Spinal cord (tissue), 10 donors: ENCODE measurements at places on chromosomes 12 and 14.

DNA sequence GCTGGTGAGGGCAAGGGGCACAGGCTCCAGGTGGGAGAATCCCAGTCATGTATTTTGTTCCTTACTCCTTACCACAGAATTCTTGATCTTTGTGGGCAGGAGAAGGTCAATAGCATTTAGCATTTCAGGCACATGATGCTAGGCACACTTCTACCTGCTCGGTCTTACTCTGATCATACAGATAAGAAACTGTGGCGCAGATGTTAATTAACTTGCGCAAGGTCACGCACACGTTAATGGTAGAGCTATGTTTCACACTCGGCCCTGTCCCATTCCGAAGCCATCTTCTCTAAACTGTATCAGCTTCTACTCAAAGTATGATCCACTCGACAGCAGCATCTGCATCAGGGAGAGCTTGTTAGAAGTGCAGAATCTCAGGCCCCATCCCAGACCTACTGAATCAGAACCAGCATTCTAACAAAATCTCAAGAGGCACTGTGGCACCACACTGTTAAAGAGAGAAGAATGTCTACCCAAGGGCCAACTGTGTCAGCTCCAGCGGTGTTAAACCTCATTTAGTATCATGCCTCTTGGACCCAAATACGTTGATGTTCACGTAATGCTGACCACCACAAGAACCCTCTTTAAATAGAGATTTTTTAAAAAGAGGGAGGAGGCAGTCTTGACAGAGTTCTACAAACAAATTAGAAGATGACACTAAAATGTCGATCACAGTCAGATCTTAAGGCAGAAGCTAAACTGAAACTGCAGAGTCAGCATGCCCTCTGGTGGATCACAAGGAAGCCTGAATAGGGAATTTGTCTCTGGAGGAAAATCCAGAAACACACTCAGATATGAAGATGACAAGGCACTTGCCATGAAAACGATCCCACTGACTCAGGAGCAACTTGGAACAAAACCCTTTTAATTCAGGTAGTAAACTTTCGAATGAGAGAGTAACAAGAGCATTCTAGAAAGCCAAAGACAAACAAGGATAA lies 7.3 kb downstream of the STXBP6 start:
- no peak for DNase-seq

GRCh38 chr12:68636268-68636667 lies 25.6 kb downstream of the RAP1B start:
- DNase-seq: no peak

DNA sequence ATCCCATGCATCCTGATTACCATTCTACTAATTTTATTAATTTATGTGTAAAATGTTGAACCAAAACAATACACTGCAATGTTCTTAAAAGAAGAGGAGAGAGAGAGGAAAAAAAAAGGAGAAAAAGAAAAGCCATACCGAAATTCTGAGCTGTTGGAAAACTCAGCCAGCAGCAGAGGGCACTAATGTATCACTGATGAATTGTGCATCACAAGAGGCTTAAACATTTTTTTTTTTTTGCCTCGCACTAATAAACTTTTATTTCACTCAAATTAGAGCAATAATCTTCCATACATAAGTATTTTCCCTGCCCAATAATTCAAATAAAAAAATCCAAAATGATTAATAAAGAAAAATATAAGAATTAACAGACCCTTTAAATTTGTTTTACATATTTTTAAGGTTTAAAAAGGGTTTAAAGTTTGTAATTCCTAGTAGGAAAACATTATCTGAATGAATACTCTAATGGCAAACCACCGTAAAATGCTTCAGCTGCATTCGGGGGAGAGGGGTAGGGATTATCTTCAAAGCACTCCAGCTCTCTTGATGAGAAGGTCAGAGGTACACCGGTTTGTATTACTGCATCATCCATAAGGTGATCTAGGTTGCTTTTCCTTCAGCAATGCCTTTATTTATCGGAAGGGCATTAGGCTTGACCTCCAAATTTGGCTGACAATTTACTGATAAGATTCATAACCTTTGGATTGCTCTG lies 41.9 kb downstream of the ATP23 start:
- DNase-seq: peak; percentile 84

DNA sequence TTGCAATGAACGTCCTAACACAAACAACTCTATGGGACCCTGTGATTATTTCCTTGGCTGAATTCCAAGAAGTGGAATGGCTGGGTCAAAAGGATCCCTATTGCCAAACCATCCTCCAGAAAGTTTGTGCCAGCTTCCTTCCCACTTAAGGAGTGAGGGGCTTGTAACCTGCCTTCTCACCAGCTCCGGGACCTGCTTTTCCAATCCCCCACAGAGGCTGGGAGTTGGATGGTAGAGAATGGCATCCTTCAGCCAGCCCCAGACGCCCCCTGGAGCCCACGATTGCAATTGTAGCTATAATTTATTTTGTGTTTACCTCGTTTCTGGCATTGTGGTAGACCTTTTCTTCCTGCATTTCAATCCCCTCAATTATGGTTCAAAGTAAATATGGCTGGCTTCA lies 9.7 kb upstream of the ZDHHC22 start:
- DNase-seq: peak; percentile 76

GRCh38 chr12:31597066-31597465 lies 6.1 kb upstream of the DENND5B start:
- DNase-seq: no peak

DNA sequence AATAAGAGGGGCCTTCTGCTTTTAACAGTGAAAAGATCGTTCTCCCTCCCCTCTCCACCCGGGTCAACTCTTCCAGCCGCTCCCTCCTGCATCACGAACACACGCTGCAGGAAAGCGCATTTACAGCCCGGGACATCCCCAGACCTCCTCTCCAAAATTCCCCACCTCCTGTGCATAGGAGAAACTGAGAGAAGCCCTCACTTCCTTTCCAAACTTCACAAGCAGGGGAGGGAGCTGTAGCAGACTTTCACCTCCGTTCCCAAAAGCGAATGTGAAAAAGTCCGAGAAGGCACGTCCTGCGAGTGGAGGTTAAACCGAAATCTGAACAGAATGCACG lies 513 bp downstream of the BCAT1 start:
- DNase-seq: no peak

- DNase-seq: no peak
Measured at GRCh38 chr14:94654071-94654861, 42.1 kb downstream of the SERPINA3 start.

DNA sequence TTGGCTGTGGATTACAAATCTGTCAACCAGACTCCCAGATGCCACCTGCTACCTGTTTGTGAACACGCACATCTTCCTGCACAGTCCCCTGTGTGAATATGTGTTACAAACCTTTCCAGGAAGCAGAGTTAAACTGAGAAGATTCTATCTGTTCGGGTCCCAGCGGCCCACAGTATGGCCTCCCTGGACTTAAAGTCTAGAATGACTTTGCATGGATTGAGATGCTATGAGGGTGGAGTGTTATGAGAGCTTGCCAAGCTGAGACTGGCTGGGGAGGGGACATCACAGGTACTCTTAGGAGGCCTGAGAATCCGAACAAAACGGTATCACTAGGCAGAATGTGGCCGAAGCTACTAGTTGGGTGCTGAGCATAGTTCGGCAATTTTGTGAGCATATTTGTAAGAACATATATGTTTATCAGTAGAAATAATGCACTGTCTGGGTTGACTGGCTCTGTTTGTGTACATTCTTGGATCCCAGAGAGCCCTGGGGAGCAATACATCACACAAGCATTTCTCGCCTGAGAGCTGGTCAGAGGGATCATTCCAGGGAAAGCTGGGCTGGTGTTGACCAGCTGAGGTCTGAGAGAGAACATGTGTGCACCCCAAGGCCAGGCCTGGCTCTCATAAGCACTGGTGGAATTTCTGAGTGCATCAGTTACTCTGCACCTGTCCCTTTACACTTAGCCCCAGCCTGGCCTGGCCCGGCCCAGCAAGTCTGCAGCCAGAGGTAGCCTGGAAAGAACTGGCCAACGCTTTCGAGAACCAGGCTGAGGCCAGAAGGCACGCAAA lies 29.8 kb upstream of the LTBP2 start:
- no peak for DNase-seq

GRCh38 chr14:61437381-61437780 lies 116.0 kb downstream of the PRKCH start:
- no peak for DNase-seq

- no peak for DNase-seq
Measured at GRCh38 chr14:56905282-56905681, 95.0 kb upstream of the OTX2 start.

GRCh38 chr12:67391034-67391433 lies 121.9 kb downstream of the CAND1 start:
- no peak for DNase-seq

DNA sequence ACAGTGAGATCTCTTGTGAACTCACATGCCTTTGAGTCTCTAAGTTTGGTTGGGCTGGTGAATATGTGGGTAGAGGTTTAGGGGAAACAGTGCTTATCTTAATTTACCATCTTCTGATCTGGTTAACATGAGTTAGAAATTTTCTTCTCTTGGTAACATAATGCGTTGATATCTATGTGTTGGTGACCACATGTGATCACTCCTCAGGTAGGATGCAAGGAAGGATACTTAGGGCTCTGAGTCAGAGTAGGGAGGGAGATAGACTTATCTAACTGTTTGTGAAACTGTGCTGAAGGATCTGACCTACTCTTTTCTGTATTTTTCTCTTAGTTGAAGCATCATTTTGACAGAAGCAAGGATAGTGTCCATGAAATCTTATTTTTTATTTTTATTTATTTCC lies 23.1 kb downstream of the FAM234B start:
- DNase-seq: no peak

DNA sequence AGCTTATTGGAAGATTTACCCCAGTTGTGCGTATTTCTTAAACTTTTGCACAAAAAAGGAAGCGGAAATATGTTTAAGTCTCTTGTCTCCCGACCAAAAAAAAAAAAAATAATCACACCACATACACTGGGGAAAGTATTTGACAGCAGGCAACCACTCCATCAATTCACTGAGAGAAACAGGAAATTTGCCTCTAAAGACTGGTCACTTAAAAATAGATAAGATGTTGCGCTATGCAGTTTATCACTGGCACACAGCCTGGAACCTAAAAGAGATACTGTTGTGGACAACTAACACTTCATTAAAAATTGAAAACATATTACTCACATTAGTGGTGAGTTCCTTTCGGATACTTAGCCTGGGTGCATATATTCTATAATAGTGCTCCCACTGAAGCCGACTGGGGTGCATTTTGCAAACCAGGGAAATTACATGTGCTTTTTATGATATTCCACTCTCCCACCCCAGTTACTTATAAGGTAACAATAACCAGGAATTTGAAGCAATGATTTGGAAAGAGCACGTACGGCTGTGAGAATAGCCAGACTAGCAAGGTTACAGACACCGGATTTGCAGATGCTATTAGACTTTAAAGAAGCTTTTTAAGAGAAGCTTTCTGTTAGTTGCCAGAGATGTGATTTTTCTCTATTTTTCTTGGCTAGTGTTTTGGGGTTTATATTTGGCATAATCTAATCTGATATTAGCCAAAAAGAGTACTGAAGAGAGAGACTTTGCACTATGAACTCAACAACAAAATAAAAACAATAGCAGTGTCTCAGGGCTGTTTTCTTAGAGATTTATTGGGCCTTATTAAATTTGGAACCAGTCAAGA lies 311.5 kb downstream of the NOVA1 start:
- DNase-seq: no peak

DNA sequence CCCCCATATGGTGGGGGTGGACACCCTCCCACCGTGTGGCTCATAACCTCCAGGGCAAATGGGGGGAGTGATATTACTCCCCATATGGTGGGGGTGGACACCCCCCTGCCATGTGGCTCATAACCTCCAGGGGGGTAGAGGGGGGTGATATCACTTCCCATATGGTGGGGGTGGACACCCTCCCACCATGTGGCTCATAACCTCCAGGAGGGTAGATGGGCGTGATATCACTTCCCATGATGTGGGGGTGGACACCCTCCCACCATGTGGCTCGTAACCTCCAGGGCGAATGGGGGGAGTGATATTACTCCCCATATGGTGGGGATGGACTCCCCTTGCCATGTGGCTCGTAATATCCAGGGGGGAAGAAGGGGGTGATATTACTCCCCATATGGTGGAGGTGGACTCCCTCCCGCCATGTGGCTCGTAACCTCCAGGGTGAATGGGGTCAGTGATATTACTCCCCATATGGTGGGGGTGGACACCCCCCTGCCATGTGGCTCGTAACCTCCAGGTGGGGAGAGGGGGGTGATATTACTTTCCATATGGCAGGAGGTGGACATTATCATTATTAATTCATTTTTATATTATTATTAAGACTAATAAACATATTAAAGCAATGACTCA lies 51.2 kb upstream of the OXA1L start:
- DNase-seq: no peak

DNA sequence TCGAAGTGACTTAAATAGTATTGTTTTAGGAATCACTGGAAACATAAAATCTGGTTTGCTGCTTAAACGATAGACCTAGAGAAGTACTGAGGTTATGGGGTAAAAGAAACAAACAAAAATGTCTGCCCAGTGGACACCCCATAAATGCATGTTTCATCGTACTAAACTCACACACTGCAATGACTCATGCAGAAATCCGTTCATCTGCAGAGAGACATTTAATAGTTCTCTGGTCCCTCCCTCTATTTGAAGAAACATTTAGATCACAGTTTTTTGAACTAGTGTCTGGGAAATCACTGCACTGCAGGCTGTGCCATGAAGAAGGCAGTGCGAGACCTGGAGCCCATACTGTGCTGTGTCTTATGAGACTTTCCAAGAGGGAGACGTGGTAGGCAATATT lies 25.5 kb downstream of the SLC17A8 start:
- no peak for DNase-seq

DNA sequence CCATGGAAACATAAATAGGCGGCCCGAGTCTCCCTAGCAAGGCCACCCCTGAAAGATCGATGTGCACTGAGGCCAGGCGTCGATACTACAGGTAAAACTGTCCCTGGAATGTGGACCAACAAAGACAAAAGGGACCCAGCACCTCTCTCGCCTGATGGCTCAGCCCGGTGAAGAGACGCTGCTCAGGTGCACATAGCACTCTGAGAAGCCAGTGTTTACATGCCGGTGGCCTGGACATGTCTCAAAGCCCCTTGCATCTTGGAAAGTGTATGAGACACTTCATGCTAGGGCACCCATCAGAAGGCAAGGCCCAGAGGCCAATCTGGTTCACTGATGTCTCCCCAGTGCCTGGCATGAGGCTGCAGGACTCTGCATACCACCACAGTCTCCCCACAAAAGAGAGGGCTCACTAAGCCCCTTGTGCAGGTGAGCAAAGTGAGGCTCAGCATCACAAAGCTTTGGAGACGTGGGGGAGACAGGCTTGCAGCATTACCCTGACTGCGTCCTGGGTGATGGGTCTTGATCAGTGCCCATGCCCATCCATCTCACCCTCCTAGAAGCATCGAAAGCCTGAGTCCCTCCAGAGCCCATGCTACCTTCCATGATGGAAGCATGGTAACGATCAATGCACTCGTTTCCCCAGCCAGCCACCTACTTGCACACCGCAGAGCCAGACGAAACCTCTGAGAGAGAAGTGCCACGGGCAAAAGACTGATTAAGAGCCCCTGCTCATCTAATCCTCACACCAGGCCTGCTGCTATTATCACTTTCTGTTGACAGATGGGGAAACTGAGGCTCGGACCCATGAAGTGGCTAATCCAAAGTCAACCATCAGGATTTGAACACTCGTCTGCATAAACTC lies 16.1 kb downstream of the BCL11B start:
- no peak for DNase-seq

- no peak for DNase-seq
Measured at GRCh38 chr14:58430156-58430555, 2.6 kb downstream of the KIAA0586 start.
